ENCODE measurements at places on chromosomes 6 and 20. TPM values are rescaled to one million over a fixed set of nuclear protein-coding genes. Genes with fewer than 3 reads are reported as not detected.

Gene CD40
- total RNA-seq, result 21.6 TPM

Gene LGSN
- total RNA-seq, result not detected

Gene CFB
- total RNA-seq, result 130 TPM

Gene MOG
- not detected for total RNA-seq

Gene ZNF335
- total RNA-seq, result 12.6 TPM

Gene COL19A1
- not detected for total RNA-seq

Gene GMNN
- total RNA-seq, result 8.5 TPM

DNA sequence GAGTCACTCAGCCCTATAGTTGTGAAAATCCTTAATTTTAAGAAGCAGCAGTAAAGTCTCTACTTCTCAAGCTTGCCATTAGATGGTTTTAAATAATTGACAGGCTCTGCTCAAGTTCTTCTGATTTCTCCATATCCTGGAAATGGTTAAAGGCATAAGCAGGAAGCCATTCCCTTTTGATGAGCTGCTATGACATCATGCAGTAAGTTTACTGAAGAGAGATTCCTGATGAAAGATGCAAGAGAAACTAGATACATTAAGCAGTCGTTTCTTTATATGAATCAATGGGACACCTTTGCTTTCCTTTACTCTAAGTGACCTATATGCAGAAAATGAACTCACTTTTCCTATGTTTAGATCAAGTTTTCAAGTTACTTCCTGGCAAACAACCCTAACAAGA, 9.8 kb downstream of the POPDC3 start:
- DNase-seq, result no peak

- DNase-seq, result no peak
Measured at GRCh38 chr20:986733-987355, 15.3 kb downstream of the RSPO4 start.

DNA sequence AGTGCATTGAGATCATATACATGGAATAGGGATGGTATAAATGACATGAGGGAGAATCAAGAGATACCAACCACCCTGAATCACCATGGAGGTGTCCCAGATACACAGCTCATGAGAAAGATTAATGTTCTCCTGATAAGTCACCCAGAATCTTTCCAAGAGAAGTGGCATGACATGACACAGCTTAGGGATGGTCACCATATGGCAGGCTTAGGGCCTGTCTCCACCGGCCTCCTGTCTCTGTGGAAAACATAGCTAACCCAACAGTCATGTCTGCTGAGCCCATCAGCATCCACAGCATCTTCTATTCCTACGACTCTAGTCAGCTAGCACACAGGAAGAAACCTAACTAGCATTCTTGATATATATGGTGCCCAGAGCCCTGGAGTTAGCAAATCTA, 133.3 kb downstream of the IPCEF1 start:
- DNase-seq, result no peak

- DNase-seq, result no peak
Measured at GRCh38 chr6:99366852-99367251, 17.4 kb upstream of the FAXC start.

GRCh38 chr6:11011787-11012234, 32.3 kb downstream of the ELOVL2 start:
- no peak for DNase-seq

- DNase-seq, result no peak
Measured at GRCh38 chr6:159815410-159815809, 15.3 kb downstream of the PNLDC1 start.

DNA sequence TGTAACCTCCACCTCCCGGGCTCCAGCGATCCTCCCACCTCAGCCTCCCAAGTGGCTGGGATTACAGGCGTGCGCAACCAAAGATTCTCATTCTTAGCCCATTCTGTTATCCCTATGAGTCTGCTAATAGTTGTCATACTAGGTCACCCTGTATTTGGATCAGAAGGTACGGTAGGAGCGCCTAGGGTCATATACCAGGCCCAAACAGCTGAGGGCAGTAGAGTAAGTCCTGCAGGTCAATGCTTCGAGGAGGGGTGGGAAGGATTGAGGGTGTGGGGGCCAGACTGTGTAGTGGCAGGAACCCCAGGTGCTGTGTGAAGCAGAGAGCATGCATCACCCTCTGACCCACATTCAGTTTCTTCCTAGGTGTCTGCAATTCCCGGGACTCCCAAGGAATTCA, 22.7 kb upstream of the POU5F1 start:
- DNase-seq, result no peak

DNA sequence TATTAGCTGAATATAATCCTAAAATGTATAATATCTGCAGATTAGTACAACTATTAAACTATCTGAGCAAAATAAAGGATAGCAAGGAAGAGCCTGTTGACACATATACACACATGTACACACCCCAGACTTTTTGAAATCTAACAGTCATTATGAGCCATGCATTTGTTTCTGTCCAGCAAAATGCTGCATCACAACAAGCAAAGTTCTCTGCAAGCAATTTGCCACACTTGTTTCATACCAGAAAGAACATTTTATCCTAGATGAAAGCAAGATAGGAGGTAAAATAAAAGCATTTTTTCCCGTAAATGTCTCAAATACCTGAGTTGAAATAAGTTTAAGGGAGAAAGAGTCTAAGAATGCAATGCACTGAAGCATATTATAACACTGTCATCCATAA, 145.2 kb downstream of the COL21A1 start:
- DNase-seq, result no peak

- DNase-seq, result no peak
Measured at GRCh38 chr6:51249798-51250197, 431.1 kb downstream of the TFAP2B start.

GRCh38 chr6:145491126-145491525, 244.2 kb downstream of the EPM2A start:
- DNase-seq, result no peak

- no peak for DNase-seq
Measured at GRCh38 chr6:135850882-135851281, 619 bp upstream of the PDE7B start.

DNA sequence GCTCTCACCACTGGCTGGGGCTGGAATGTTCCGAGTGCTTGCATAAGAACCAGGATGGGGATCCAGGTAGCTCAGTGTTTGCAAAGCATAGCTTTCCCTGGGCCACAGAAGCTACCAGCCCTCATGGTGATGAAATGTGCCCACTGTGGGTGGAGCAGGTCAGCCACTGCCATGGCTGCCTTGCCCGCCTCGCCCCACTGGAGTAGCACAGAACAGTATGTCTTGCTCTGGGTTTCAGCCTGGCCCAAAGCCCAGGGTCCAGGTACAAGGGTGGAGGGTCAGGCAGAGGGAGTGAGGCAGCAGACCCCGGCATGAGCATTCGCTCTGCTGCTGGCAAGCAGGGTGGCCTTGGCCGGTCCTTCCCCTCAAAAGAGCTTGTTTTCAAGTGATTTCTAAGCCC, 34.7 kb downstream of the KCNK17 start:
- no peak for DNase-seq

DNA sequence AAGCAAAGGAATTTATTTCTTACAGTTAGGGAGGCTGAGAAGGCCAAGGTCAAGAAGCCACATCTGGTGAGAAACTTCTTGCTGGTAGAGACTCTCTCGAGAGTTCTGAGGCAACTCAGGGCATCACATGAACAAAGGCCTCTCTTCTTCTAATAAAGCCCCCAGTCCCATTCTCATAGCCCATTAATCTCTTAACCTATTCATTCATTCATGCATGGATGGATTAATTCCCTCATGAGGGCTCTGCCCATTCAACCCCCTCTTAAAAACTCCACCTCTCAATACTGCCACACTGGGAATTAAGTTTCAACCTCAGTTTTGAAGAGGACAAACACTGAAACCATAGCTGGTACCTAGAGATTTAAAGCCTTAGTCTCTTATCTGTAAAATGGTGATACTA, 217.9 kb upstream of the SPTLC3 start:
- DNase-seq, result no peak

DNA sequence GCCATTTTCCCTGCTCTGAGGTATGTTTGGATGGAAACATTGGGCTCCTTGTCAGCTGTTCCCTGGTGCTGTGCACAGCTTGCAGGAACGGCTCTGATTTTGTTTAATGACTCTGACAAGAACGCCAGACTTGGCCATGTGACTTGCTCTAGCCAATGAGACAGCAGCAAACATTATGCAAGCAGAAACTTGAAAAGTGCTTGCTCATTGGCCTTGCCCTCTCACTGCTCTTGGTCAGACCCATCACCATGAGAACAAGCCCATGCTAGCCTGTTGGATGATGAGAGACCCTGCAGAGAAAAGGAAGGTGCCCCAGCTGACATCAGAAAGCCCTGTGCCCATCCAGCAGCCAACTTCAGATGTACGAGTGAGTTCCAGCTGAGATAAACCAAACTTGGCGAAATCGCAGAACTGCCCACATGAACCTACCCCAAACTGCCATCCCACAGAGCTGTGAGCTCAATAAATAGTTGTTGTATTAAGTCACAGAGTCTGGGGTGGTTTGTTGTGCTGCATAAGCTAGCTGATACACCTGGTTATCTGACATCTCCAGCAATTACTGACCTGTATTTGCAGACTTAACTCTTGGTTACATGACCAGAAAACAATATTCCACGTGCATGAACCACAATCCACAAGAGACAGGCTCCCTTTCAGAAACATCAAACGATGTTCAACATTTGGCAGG, 96.9 kb downstream of the JPH2 start:
- DNase-seq, result no peak

DNA sequence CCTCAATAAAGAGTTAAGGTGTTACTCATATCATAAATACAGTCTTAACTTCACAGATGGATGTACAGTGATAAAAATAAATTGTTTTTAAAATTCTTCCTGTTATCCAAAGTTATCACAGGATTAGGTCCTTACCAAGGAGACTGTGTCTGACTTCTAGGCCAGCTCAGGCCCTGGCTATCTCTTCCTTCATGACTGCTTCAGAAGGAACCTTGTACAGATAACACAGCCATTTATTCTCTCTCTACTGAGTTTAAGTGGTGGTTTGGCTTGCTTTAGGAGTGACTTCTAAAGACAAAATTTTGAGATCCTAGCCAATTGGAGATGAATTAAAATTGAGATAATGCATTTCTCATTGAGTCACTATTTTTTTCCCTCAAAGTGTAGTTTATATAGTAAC, 40.8 kb upstream of the RNF182 start:
- no peak for DNase-seq

DNA sequence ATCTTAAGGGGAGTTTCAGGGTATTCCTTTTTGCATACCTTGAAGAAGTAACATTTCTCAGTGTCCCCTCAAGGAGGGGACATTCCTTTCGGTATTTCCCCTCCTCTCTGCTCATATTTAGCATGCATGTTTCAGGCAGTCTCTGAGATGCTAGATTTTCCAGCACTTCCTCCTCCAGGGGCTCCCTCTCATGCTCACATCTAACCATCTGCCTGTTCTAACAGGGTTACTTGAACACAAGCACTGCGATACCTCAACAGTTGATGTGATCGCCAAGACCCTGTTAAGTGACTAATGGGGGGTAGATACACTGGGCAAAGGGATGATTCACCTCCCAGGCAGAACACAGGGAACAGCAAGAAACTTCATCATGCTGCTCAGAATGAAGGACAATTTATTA, 12.9 kb upstream of the MCM3 start:
- no peak for DNase-seq

- no peak for DNase-seq
Measured at GRCh38 chr6:144007478-144008119, 460 bp downstream of the PLAGL1 start.

DNA sequence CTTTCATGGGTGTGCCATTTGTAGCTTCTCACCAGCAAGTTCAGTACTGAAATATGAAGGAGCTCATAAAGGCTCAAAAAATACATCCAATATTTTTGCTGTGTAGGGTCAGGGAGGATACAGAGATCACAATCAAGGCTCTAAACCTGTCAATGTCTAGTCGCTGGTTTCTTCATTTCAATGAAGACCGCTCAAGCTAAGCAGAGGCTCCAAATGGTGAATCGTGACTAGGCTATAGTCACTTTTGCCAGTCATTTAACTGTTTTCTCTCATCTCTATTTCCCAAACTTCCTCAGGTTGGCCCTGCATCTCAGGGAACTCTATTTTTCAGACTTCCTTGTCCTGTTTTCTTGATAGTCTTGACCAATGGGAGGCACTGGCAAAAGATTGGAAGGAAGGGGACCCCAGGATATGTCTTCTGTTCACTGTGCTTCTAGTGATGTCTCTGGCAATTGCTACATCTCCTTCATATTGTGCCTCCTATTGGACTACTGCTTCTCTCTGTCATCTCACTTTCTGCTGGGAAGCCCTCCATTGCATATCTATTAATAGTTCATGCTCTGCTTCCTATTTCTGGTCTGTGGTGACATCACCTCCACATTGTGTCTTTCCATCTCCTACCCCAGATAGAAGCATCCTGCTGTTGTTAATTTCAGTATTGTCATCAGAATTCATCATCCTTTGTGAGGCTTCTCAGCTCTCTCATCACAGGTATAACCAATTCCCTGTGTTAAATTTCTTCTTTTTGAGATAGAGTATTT, 87.7 kb upstream of the FAM184A start:
- DNase-seq, result no peak

GRCh38 chr6:84007871-84008270, 25.7 kb upstream of the MRAP2 start:
- no peak for DNase-seq

DNA sequence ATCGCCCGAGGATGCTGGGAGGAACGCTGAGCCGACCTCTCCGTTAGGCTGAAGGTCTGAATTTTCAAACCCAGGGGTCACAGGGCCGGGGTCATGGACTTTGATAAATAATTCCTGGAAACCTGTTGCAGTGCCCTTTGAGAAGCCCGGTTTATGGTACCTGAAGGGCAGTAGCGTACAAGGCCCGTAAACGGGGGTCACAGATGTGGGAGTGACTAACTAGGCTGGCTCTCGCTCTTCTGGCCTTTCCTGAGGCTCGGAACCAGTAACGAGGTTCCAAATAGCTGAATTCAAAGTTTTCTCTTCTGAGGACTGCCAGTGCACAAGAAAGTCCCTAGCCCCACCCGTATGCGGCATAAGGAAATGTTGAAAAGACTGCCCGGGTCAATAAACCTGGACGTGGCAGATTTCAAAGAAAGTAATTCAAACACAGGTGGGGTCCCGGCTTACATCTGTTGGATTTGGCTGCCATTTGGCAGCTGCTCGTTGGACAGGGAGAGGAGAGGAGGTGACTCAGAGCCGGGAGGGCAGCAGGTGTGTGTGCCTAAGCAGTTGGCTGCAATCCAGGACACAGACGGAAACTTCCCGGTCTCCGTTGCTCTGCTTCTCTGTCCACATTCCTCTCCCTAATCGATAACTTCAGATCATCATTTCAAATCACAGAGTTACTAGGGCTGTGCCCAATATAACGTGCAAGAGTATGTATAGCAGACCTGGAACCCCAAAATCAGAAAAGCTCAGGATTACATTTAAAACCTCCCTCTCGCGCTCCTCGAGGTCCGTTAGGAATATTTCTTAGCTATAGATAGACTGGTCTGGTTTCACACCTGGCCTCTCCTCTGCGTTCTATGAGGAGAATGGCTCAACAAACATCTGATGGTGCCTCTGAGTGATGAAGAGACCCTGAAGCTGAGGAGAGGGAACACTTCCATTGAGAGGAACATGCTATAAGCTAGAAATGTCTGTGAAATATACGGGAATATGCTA, 765 bp upstream of the GMDS start:
- DNase-seq, result peak; percentile 86
